ENCODE measurements at places on chromosomes 5 and 9.

DNA sequence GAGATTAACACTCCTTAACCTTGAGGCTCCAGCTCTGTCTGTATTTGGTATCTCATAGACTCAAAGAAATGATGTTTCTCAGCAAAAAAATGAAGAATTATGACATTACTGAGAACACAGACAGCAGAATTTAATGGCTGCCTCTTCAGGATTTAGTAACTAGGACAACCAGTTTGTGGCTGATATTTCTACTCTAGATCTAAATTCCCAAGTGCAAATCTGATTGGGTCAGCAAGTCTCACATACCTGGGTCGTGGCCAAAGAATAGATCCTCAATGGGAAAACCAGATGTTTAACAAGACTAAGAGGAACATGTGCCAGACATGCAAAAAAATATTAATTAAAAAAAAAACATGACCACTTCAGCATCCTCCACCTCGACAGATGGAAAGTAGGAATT is 608.9 kb downstream of the DTWD2 start:
- DNase-seq, result no peak

GRCh38 chr9:131587906-131588305 is 42.6 kb downstream of the PRRT1B start:
- no peak for DNase-seq

- no peak for DNase-seq
Measured at GRCh38 chr9:15553528-15553898, 670 bp downstream of the CCDC171 start.

DNA sequence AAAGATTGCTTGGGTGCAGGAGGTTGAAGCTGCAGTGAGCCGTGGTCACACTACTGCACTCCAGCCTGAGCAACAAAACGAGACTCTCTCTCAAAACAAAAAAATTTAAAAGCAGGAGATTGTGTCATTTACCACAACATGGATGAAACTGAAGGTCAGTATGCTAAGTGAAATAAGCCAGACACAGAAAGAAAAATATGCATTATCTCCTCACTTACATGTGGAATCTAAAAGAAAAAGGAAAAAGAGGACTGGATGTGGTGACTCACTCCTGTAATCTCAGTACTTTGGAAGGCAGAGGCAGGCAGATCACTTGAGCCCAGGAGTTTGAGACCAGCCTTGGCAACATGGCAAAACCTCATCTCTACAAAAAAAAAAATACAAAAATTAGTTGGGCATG is 146.8 kb upstream of the DAPK1 start:
- DNase-seq, result no peak

GRCh38 chr5:58771796-58772195 is 188.9 kb downstream of the RAB3C start:
- no peak for DNase-seq
